ENCODE measurements at places on chromosomes 2 and 18.

DNA sequence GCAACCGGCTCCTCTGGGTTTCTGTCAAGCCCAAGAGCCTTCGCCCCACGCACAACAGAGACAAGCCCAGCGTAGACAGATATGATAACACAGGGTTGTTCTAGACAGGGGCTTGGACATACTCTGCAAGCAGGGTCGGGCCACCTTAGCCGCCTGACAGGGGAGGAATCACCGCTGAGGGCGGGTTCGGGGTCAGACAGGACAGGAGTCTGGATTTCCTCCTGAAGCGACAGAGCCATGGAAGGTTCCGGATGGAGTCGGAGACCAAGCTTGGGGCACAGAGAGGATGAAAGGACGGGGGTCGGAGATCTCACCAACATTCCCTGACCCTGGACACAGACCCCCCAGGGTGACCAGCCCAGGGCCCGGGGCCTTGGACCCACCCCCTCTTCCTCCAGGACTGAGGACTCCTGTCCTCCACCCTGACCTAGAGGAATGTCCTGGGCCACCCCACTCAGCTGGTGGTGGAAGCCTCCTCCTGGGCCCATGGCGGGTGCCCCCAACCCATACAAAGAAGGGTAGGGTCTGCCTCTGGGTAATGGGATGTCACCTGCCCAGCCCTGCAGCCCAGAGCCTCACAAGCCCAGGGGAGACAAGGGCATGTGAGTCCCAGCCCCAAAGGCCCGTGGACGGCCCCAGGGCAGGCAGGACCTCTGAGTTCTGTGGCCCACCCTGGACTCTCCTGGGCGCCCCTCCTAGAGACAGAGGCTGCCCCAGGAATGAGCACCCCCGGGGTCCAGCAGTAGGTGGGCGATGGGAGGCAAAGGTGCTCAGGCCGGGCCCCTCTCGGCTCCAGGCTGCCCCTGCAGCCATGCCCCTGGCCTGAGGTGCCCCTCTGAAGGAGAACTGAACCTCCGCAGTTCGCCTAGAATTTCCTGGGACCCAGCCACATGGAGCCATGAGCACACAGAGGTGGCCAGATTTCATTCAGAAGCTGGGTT, 44.1 kb upstream of the GPC1 start:
- DNase-seq: no peak

DNA sequence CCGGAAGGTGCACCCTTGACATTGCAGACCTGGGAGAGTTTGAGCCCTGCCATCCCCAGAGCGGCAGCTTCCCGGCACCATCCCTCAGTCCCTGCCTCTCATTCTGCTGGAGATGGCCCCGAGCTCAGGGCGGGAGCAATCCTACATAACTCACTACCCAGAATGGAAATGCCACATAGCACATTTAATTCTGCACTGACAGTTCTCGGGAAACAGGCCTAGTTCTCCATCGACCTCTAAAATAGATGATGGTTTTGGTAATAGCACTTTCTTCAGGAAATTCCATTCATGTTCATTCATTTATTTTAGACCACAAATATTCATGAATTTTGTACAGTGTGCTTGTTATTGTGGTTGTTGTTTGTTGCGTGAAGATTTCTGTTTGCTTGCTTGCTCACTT, 92.9 kb upstream of the SLC14A2 start:
- no peak for DNase-seq

DNA sequence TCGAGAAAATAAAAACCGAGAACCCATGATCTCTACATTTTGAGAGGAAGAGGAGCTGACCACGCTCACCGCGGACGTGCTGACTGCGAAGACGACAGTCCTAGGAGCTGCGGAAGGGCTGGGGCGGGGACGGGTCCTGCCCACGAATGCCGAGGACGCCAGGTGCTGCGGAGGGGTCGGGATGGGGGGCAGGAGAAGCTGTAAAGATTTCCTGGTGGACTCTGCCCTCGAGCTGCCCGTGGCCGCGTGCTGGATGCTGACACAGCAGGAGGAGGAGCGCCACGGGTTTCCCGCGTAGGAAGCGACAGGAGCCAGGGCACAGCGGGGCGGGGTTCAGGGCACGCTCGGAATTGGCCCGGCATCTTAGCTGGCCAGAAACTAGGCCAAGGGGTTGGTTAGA, 22.2 kb downstream of the ZSCAN30 start:
- DNase-seq: no peak

- DNase-seq: no peak
These were observed 169.5 kb downstream of the CAMKMT start for GRCh38 chr2:44531289-44531688.

- DNase-seq: no peak
These were observed at the start of gene OTOF for GRCh38 chr2:26477911-26478253. Gene OTOF (minus strand): TSS chr2:26478124.

GRCh38 chr18:8701546-8702118, 3.7 kb upstream of the MTCL1 start:
- DNase-seq: no peak

DNA sequence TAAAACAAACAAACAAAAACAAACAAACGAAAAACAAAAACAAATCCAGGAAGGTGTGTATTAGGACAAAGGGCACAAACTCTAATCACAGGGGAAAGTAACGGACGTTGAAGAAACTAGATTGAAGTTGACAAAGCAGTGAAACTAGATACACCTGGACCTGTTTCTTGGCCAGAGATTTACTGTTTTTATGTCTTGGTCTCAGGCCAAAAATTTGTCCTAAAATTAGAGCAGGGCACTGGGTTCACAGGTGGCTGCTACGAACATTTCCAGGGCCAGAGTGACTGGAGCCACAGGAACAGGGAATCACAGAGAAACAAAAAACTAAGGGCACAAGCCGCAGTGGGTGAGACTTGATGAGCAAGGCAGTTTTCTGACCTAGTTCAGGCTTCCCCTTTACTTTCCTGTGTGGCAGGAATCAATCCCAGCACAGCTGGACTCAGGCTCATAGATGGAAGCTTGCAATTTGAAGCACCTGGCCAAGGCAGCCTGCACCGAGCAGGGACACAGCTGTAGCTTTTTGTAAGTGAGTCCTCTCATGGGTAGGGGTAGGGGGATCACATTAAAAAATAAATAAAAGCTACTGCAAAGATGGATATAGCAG, 329.4 kb downstream of the DLGAP1 start:
- no peak for DNase-seq

DNA sequence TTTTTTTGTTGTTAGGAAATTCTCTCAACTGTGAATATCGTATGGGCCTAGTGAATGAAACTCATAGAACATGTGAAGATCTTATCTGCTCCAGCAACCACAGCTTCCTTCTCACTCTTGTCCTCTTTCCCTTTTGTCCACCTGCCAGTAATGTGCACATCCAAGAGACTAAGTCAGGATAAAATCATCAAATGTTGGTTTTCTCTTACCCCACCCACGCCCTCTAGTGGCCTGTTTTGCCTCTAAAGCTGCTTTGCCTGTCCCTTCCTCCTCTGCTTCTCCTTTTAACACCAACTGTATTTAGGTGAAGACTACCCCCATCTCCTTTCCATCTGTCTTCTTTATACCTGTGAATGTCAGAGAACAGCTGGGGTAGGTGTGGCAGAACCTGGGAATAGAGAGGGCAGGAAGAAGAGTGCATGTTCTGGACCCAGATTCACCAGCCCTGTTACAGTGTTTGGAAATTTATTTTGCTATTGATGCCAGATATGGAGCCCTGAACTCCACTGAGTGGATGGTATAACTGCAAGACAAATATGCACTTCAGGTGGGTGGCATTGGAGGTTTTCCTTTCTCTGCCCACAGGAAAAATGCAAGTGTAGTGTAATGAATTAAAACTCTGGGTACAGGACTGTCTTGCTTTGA, 8.4 kb upstream of the MGAT5 start:
- DNase-seq: peak; percentile 66

DNA sequence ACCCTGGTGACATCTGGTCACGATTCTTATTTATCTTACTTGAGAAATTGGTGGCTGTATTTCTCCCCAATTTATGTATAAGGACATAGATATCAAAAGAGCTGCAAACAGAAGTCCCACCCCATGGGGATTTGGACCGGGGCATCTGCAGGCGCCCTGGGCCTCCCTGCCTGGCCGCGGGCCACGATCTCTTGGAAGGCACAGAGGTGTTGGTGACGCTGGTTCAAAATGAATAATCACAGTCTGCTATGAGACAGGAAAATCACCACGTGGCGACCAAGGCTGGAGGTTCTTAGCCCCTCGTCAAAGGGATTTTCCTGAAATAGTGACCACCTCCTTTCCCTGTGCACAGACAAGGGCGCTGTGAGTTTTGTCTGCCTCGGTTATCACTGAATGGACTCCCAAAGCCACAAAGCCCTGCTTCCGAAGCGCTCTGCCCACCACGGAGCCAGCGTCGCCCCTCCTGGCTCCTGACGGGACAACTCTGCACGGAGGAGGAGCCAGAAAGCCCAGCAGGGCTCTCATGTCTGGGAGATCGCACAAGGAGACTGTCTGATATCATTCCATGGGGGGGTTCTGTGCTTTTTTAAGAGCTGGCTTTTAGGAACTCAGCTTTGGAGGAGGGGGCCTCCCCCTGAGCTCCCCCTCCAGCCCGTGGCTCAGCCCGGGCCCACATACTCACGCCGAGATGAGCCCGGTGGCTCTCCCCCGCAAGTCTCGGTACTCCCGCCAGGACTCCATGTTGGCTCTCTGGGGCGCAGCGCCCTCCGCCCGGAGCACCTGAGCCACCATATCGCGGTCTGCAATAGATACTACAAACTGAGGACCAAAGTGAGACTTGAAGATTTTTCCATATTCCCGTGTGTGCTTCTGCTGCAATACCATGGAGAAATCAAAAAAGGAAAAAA, 14.6 kb downstream of the CYP27C1 start:
- no peak for DNase-seq

DNA sequence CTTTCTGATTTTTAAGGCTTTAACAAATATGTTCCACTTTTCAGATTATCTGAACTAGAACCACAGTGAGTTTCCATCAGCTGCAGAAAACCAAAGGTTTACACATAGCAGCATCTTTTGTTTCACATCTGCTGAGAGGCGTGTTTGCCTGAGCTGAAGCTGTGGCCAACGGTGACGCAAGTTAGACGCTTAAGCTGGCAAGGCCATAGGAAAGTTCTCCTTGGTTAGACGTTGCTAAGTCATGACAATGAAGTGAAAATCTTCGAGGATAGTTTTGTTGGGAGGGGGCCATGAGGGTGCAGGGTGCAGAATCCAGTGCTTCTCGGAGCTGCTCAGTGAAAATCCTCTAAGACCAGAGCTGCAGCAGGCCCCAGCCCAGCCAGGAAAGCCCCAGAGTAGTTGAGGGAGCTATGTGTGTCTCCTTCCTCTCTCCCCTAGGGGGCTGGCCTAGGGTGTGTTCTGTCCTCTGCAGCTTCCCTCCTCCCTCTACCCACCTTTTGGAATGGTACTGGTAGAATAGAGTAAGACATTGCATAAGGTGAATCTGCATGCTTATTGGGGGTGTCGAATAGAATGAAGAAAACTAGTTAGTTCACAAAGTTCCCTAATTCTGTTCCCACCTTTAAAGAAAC, 105.4 kb downstream of the FHOD3 start:
- DNase-seq: no peak

DNA sequence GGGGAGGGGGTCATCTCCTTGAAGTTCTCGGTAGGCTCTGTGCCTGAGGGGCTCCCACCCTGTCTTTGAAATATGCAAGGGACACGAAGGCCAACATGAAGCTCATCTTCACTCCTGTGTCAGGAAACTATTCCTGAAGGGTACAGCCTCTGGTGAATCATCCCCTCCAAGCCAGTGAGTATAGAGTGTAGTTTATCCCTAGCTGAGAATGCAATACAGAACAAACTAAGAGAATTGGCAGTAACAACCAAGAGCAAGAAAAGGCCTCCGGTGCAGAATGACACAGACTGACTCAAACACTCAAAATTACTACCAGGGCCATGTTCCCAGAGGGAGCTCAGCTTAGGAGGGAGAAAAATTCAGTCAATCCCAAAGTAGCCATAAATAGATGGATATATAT, 413.3 kb downstream of the BCL11A start:
- no peak for DNase-seq

DNA sequence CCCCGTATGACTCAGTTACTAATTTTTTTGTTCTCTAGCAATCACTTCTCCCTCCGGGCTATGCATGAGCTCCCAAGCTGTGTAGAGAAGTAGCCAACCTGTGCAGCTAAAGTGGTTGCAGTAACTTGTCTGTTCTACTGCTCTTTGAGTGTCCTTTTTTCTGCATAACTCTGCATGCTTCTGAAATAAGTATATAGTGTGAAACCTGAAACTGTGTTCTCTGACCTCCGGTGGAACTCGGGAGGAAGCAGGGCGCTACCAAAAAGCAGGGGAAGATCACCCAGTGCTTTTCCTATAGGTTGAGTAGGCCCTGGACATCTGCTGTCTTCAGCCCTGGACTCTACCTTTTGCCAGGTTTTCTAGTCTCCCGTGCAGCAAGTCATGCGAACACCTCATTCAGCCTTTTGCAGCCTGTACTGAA, 47.8 kb downstream of the PHLPP1 start:
- DNase-seq: no peak

GRCh38 chr2:204268971-204269370, 276.3 kb upstream of the PARD3B start:
- no peak for DNase-seq

GRCh38 chr2:217095511-217096205, 235.8 kb upstream of the TNP1 start:
- no peak for DNase-seq

DNA sequence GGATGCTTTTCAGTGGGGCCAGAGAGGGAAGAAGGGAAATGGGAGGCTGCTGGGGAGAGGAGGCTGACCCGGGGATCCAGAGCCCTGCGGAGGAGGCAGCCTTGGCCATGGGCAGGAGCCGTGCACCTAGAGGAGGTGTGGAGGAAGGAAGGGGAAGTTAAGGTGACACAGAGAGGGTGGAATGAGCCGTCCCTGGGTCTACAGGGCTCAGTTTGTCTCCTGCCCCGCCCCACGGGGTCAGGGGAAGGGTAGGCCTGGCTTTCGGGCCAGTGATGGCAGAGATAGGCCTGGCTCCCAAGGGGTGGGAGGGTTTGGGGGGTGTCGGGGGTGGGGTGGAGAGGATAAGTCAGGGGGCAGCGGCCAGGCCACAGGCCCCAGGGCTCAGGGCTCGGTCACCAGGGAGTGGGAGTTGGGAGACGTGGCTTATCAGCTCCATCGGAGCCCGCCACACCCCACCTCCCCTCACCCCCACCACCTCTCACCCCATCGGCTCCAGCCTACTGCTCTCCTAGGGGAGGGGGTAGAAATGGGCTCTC, 39.5 kb upstream of the NOTO start:
- DNase-seq: no peak

DNA sequence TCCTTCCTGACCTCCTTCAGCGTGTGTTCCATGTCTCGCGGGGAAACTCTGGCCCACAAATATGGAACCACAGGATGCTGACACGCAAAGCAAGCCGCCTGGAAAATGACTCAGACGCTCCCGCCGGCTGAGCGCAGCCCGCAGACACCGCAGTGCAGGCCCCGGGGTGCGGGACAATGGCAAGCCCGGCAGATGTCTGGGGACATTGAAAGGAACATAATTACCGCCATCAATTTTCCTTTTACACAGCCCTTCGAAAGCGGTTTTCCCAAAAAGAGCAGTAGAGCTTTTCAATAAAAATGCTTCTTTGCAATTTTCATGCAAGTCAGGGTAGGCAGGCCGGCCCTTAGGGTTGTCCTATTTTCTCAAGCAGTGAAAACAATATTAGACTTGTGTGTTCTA, 159.2 kb upstream of the SH3BP4 start:
- no peak for DNase-seq
